Activated T-cell treated with anti-CD3 and anti-CD28 coated beads, Interleukin-2, amount 50 U/mL, for 1 hour (primary cell): ENCODE measurements at places on chromosomes 5 and 9.

GRCh38 chr5:158621391-158621790 lies 478.3 kb downstream of the EBF1 start:
- no peak for DNase-seq

DNA sequence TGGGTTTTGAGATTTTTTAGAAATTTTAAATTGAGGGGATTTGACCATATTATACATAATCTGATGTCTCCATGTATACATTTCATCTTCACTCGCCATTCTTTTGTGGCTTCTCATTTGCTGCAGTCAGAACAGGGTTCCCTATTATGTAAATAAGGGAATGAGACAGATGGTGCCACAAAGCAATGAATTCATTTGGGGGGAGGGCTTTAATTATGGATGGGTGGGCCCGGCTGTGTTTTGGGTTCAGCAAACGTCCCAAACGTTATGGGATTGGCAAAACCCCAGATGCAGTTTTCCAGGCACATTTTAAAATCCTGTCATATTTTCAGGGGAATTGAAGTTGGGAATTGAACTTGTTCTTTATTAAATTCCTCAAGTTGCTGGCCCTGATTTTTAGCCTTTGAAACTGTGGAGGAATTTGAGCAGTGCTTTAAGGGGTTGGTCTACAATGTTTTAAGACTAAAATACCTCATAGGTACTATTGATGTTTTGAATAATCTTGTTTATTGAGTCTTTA lies 558.5 kb upstream of the ZNF462 start:
- no peak for DNase-seq

GRCh38 chr5:78243639-78244038 lies 50.9 kb downstream of the AP3B1 start:
- DNase-seq: no peak

DNA sequence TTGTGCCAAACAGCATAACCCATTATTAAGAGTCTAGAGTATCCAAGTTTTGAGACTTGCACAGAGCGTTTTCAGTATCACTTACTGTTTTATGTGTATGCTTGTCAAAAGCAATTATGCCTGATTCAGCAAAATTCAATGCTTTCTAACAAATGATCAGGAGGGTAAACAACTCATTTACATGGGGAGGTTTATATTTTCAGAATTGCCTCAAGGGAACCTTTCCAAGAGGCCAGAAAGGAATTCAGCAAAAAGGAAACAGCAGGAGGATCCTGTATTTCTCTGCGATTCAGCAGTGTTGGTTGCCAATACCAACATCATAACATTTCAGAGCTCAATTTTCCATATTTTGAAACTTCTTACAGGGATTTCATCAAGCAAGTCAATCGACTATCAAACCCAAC lies 69.3 kb upstream of the DAB2 start:
- no peak for DNase-seq

DNA sequence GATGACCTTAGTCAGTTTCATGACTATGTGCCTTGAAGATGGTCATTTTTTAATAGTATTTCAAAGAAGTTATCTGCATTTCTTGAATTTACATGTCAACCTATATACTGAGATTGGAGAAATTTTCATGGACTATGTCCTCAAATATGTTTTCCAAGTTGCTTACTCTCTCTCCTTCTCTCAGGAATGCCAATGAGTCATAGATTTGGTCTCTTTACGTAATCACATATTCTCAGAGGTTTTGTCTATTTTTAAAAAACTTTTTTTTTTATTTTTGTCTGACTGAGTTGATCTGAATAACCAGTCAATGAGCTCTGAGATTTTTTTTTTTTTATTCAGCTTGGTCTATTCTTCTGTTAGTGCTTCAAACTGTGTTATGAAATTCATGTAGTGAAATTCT lies 374.7 kb upstream of the GRIN3A start:
- DNase-seq: no peak

DNA sequence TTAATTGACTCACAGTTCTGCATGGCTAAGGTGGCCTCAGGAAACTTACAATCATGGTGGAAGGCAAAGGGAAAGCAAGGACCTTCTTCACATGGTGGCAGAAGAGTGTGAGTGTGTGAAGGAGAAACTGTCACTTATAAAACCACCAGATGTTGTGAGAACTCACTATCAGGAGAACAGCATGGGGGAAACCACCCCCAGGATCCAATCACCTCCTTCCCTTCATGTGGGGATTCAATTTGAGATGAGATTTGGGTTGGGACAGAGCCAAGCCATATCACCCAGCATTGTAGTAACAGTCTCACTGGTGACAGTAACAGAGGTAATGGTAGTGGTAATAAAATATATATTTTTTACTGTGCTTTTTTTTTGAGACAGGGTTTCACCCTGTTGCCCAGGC lies 18.1 kb downstream of the ZBTB5 start:
- no peak for DNase-seq

DNA sequence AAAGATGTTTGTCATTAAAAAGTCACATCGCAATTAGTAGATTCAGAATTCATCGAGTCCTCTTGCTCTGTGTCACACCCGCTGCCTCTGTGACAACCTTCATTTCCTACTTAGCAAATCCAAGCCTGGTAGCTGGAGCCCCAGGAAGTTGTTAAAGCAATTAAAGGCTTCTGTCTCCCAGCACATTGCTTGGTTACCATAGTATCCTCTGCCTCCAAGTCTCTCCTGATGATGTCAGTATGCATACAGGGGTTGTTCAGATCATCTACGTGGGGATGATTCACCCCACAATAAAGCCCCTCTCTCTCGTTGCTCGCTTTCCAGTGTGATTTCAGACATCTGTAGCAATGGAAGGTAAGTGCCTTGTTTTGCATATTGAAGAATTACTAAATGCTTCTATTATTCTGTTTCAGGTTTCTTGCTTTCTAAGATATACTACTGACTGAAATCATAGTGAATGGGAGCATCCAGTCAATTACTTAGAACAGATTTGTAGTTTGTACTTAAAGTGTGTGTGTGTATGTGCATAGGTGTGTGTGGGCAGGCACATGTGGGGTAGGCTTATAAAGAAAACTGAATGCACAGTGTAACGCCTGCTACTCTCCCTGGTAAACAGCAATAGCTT lies 52.9 kb downstream of the PAM start:
- no peak for DNase-seq

- no peak for DNase-seq
Measured at GRCh38 chr5:57955511-57955910, 472.9 kb upstream of the ACTBL2 start.

DNA sequence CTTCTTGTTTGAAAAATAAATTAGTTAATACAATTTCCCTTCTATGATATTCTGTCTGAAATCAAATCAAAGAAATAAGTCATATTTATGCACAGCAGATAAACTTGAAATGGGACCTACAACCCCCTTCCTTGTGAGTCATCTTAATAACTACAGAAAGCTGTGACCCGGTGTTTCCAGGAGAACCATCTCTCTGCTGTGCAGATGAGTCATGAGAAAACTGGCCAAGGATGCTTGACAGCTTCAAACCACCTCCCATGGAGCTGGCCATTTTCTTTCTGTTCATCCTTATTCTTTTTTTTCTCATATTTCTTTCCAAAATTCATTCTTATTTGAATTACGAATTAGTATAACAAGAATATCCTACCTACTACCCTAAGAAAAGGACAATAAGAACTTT lies 43.4 kb upstream of the NR4A3 start:
- DNase-seq: no peak

- DNase-seq: no peak
Measured at GRCh38 chr5:151224372-151224771, 480 bp upstream of the CCDC69 start.

GRCh38 chr9:91994422-91994821 lies 44.4 kb upstream of the ROR2 start:
- DNase-seq: no peak

GRCh38 chr5:33272288-33272687 lies 168.5 kb upstream of the TARS1 start:
- DNase-seq: no peak

DNA sequence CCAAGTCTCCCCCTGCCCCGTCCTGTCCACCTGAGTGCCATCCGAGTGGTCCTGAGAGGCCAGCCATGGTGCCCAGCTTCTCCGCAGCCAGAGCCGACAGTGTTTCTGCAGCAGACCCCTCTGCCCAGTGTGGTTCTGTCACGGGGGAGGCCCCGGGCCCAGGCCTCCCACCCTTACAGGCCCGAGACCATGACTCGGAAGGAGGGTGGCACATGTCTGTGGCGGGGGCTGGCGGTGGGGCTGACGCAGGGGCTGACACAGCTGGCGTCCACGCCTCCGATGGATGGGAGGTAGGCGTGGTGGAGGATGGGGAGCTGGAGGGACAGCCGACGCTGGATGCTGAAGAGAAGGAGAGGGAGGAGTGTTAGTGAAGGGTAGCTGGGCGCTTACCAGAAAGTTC lies 35.0 kb upstream of the TBC1D2 start:
- no peak for DNase-seq

DNA sequence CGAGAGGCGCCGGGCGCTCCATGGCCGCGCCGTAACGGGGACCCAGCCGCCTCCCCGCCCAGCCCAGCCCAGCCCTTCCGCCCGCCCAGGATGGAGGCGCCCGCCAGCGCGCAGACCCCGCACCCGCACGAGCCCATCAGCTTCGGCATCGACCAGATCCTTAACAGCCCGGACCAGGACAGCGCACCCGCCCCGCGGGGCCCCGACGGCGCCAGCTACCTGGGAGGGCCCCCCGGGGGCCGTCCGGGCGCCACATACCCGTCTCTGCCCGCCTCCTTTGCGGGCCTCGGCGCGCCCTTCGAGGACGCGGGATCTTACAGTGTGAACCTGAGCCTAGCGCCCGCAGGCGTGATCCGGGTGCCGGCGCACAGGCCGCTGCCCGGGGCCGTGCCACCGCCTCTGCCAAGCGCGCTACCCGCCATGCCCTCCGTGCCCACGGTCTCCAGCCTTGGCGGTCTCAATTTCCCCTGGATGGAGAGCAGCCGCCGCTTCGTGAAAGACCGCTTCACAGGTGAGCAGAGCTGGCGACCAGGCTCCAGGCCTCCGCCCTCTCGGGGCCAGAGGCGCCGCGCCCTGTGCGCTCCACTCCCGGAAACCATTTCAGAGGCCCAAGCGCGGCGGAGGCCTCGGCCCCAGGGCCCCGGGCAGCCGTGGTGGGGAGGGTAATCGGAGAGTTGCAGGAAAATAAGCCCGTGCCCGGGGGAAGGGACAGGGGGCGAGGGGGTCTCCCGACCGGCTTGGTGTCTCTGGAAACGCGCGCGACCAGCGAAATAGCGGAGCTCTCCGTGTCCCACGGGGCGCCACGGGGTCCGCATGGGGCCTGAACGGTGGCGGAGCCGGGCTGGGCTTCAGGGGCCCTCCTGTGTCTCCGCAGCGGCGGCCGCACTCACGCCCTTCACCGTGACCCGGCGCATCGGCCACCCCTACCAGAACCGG lies 496 bp downstream of the TLX3 start:
- no peak for DNase-seq

DNA sequence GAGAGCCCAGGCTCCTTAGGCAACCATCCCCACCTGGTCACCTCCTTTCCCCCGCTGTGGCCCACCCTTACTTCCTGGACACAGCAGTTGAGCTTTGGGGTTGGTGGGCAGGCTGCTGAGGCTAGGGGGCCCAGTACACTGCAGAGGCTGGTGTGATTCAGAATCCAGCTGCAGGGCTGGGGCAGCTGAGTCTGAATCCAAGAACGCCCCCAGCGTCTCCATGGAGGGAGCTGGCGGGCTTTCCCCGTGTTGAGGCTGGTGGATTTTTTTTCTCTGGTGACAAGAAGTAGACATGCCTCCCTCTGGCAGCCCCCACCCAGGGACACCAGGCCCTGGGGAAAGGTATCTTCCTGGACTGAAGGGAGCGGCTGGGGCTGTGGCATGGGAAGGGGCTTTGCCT lies 104.8 kb downstream of the RXRA start:
- DNase-seq: no peak

DNA sequence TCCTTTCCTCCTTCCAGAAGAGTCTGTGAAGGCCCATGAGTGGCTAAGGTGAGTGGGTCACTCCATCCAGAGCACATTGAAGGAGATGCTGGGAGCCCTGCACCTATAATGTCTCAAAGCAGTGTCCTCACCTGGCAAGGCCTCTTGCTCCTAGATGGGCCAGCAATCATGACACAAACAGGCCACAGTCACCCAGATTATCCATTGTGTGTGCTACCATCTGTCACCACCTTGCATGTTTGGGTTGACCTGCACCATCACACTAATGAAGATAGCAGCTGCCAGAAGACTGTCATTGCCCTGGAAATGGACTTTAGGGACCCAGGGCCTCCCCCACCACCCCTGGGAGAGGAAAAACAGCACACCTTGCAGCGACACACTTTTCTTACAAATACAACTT lies 69.6 kb downstream of the GABBR2 start:
- DNase-seq: no peak

- DNase-seq: no peak
Measured at GRCh38 chr9:4207881-4208615, 91.8 kb downstream of the GLIS3 start.

DNA sequence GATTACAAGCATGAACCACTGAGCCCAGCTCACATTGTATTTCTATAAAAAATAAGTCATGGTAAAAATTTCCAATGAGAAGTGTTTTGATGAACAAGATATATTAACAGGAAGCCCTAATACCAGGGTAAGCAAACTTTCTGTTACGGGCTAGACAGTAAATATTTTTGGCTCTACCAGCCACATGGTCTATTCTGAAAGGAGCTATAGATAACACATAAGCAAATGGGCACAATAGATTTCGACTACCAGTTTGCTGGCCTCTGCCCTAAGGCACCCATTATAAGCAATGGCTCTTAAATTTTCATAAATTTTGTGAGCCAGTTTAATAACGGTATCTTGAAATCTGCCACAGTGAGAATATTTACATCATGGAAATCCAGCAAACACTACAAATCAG lies 8.1 kb downstream of the UBQLN1 start:
- DNase-seq: no peak

DNA sequence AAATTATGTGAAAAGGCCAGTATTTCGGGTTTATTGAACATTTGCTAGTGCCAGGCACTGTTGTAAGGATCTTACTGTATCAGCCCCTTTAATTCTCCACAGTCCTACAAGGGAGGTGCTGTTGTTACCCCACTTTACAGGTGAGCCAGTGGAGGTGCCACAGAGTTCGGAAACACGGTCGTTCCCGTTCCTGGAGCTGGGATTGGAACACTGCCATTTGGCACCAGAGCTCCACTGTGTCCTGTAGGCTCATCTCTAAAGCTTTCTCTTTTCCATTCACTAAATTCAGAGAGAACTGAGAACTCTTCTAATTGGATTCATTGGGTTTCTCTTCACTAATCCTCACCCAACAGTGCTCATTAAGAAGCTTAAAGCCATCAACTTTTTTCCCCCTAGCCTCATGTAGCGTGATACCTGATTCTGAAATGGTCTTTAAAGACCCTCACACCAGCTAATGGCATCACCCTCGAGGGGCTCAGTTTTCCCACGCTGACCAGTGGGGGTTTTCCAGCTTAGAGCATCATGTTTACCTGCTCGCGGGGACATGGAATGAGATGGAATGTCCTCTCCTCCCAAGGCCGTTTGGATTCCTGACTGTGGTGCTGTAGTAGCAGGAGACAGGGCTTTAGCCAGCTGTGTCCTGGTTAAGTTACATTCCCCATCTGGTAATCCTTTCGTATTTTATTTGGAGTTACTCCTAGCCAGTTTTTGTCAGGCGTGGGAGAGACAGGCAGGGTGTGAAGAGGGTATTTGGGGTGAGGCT lies 5.8 kb downstream of the ERGIC1 start:
- DNase-seq: no peak
